SJSA1 (cell line): ENCODE measurements at places on chromosomes 11 and 22.

GRCh38 chr22:46604306-46604690, 15.9 kb upstream of the GRAMD4 start:
- DNase-seq: peak; percentile 52

- DNase-seq: no peak
Measured at GRCh38 chr11:68939583-68940555, 36.2 kb downstream of the IGHMBP2 start.

GRCh38 chr11:126406368-126406767, 50.9 kb downstream of the ST3GAL4 start:
- DNase-seq: no peak

GRCh38 chr11:73585834-73586575, 11.9 kb downstream of the FAM168A start:
- no peak for DNase-seq

DNA sequence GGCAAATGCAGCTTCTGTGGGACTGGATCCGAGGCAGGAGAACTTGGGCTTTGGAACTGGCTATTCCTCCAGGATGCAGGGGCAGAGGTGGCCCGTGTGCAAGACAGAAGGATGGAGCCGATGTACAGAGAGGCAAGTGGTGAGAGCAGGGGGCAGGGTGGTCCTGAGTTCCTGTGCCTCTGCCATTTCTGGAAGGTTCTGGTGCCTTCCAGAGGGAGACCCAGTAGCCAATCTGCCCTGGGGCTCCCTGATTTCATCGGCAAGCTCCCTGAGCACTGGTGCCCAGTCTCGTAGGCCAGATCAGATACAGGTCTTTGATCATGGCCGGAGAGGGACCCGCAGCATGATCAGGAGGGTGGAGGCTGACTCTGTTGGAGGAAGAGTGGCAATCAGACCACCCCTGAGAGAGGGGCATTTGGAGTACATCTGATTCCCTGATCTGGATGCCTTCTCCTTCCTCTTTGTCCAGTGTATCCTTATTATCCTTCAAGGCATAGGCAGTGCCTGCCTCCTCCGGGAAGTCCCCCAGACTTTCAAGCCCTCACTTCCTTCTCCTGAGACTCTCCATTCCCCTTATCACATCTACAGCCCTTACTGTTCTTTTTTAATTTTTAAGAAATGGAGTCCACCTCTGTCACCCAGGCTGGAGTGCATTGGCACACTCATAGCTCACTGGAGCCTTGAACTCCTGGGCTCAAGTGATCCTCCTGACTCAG, 9.7 kb downstream of the MRGPRD start:
- DNase-seq: no peak

GRCh38 chr11:6745465-6746015, 26.2 kb downstream of the OR2AG2 start:
- no peak for DNase-seq

- no peak for DNase-seq
Measured at GRCh38 chr11:32430568-32431381, 4.6 kb downstream of the WT1 start.

DNA sequence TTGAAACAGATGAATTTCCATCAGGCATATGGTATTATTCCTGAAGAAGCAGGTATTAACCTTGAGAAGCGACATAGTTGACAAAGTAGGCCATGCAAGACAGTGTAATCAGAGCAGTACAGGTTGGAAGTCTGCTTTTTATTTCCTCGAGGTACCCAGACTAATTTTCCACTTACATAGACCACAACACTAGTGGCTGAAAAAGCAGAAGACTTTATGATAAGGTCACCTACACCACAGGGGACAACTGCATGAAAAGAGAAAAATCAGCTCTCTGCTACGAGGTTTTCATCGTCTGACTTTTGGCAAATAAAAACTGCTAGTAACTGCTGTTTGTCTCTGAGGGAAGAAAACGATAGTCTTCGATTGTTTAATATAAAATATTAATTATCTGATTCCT, 77.5 kb downstream of the CNTN5 start:
- no peak for DNase-seq

GRCh38 chr11:120064341-120064740, 73.6 kb downstream of the TRIM29 start:
- DNase-seq: no peak

GRCh38 chr11:8015753-8016239, 28.7 kb downstream of the EIF3F start:
- no peak for DNase-seq

GRCh38 chr11:93935826-93936225, 85.3 kb upstream of the HEPHL1 start:
- DNase-seq: no peak

DNA sequence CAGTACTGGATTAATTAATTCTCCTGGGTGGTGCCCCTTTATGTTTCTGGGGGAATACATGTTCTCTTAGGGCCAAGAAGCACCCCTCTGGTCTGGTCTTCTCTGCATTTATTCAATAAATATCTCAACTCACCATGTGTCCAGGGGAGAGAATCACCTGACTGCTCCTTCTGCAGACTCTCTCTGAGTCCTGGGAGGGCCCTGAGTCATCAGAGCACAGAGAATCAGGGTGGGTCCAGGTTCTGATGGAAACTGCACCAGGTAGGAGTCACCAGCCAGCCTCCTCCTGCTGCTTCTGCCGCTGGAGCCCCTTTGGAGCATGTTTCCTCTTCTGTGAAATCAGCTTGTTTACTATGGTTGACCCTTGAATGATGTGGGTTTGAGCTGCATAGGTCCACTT, 107.7 kb upstream of the PLET1 start:
- DNase-seq: no peak

DNA sequence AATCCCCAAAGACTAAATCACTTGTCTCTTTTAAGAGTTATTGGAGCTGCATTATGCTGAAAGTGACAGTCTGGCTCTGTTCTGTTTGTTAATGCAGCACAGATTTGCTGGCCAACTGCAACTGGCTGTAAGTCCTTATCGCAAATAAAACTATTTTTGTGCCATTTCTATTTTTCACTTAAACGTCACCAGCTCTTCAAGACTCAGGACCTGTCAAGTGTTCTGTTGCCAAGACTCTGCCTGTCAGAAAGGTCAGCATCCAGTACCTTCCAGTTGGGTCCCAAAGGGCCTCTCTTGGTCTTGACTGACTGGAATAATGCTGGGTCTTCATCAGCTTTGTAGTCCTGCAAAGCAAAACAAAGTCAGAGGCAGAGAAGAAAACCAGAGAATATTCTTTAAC, 45.6 kb downstream of the PITPNB start:
- DNase-seq: no peak

DNA sequence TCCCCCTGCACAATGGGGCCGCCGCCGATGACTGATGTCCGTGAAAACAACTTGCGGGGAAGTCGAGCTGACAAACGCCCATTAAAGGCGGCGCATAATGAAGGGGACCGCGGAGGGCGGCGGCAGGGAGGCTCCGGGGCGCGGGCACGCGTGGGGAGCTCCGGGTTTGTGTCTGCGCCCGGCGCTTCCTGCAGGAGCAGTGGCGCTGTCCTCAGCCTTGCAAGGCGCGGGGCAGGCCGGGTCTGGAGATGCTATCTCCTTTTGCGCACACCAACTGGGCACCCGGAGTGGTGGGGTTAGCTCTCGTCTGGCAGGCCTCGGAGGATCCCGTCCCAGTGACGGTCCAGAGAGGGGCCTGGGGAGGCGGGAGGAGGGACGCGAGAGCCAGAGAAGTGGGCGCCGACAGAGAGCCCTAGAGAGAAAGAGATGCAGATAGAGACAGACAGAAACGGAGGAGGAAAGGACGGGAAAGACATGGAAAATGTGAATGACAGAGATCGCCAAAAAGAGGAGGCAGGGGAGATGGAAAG, 390 bp upstream of the FGF3 start:
- no peak for DNase-seq

- DNase-seq: no peak
Measured at GRCh38 chr11:46669711-46670139, 30.7 kb downstream of the ARHGAP1 start.

- DNase-seq: peak; percentile 64
Measured at GRCh38 chr22:38172832-38173640, 8.6 kb downstream of the PLA2G6 start.

GRCh38 chr11:4664786-4665185, 21.0 kb downstream of the OR51E1 start:
- DNase-seq: no peak

DNA sequence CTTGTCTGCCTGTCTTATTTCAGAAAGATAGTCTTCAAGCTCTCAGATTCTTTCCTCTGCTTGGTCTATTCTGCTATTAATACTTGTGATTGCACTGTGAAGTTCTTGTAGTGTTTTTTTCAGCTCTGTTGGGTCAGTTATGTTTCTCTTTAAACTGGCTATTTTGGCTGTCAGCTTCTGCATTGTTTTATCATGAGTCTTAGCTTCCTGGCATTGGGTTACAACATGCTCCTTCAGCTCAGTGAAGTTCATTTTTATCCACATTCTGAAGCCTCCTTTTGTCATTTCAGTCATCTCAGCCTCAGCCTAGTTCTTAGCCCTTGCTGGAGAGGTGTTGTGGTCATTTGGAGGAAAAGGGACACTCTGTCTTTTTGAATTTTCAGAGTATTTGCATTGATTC, 15.5 kb upstream of the DEPDC7 start:
- DNase-seq: no peak

- no peak for DNase-seq
Measured at GRCh38 chr22:31540966-31541365, 44.6 kb downstream of the SFI1 start.

GRCh38 chr22:42977569-42977968, 37.4 kb downstream of the PACSIN2 start:
- DNase-seq: no peak

DNA sequence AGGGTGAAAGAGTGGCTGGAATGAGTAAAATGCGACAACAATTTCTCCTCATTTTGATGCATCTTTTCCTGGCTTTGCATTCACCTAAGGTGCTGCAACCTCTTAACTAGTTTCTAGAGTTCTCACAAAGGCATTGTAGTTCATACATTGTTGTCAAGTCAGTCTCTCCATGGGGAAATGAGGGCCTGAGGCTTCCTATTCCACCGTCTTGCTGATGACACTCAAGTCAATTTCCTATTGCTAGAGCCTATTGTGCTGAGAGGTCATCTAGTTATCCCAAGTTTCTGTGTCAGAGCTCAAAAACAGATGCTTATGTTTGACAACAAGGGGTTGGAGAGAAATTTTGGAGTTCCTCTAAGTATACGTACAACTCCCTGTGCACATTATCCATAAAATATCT, 11.6 kb upstream of the MS4A6A start:
- no peak for DNase-seq

DNA sequence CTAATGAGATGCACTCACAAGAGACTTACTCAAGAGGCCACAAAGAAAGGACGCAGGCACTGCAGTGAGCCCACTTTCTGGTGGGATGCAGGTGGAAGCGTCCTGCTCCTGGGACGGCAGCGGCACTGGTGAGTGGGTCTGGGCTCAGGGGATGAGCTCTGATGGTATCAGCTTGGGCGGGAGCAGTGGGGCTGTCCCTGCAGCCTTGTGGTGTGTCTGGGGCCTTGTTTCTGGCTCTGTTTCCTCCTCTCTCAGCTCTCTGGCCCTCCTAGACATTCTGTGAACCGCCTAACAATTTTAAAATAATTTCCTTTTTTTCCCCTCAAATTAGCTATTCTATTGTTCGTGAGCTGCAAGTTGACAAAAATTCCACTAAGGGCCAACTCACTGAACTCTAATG, 8.8 kb upstream of the ST14 start:
- no peak for DNase-seq

GRCh38 chr22:47750086-47750485, 987.6 kb downstream of the TBC1D22A start:
- DNase-seq: no peak

DNA sequence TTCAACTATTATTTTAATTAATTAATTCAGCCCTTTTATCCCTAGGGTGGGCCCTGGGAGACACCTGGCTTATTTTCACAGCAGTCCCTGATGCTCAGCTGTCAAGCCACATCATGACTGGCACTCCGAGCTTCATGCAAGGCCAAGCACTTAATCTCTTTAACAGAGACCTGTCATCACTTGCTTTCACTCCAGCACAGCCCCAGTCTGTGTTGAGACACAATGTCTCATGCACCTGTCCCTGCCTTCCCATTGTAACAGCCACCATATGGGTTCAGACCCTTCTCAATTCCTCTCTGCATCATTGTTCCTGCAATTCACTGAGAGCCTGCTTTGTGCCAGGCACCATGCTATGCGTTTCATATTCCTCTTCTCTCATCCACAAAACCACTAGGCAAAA, 222.2 kb upstream of the TENM4 start:
- no peak for DNase-seq

GRCh38 chr11:118715245-118715831, 35.9 kb upstream of the TREH start:
- DNase-seq: peak; percentile 2

GRCh38 chr11:1401656-1402221, 12.0 kb downstream of the BRSK2 start:
- peak; percentile 35 for DNase-seq

DNA sequence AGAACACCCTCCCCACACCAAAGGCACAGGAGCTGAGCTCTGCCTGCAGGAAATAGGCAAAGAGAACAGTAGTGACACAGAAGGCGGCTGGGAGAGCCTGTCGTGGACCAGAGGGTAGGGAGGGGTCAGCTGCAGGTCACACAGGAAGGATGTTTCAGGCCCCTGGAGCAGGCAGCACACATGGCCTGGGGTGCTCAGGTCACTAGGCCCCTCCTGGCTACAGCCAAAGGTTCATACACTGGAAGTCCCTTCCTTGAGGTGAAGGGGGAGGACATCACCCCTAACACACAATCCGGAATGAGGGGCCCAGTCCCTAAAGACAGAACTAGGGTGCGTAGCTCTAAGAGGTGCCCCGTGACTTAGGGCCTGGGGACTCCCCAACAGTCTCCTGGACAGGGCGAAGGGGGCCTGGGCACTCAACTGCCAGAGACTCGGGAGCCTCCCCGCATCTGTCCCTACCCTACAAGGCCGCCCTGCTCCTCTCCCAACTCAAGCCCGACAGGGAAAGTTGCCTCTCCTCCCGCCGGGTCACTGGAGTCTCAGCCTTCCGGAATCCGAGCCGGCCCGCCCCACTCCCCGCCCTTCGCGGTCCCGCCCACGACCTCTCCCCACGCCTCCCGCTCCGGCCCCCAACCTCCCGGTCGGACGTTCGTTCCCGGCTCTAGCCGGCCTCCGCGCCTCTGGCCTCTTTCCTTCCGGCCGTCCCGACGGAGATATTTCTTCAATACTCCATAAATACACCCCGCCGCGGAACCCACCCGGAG, at the start of gene CYB5R2:
TSS of gene CYB5R2 (minus strand) at position 541 of the 764 bp plus-strand sequence. CDS start 675 bp downstream, outside the sequence.
- no peak for DNase-seq

- no peak for DNase-seq
Measured at GRCh38 chr11:65437436-65438227, 15.0 kb downstream of the NEAT1 start.

- peak; percentile 30 for DNase-seq
Measured at GRCh38 chr11:36564376-36565030, 3.3 kb upstream of the RAG1 start.

- peak; percentile 39 for DNase-seq
Measured at GRCh38 chr22:44701824-44702478, at the start of gene PRR5. Gene PRR5, plus strand, starts transcription at chr22:44702204. Its CDS starts 271 bp downstream, at chr22:44702475.

DNA sequence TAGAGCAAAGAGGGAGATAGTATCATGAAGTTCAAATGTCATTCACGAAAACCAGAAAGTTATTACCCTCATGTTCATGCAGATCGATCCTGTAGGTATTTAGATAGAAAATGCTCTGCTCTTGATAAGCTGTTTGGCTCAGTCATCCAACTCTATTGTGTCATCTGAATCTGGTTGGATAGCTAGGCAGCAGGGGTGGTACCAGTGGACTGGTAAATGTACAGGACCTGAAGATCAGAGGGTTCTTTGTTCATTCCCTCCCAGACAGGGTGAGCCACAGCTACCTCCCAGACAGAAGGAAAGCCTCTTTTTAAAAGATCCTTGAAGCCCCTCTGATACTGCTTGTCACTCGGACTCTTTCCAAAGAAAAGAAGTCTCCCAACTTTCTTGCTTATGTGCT, 29.8 kb upstream of the DRD2 start:
- no peak for DNase-seq
